NCI-H1694 treated with DMSO at 0.1 percent for 48 hours (cell line): ENCODE measurements at places on chromosomes 4 and X.

DNA sequence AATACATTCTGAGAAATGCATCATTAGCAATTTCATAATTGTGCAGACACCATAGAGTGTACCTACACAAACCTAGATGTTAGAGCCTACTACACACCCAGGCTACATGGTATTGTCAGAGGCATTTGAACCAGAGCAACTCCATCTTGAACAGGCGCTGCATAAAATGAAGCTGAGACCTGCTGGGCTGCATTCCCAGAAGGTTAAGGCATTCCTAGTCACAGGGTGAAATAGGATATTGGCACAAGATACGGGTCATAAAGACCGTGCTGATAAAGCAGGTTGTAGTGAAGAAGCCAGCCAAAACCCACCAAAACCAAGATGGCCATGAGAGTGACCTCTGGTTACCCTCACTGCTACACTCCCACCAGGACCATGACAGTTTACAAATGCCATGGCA, 116.4 kb downstream of the LARP7 start:
- DNase-seq: no peak

DNA sequence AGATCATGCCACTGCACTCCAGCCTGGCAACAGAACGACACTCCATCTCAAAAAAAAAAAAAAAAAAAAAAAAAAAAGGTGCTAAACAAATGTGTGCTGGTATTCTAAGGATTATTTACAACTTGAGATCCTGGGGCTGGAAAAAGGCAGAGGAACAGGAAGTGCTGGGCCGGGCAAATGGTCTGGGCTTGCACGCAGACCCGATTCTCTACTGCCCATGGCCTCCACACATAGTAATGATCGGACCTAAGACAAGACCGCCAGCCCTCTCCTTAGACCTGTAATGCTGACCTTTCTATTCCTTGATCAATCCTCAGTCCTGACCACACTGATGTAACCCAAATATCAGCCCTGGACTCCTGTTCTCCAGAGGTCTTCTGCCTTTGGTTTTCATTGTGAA, 67.8 kb downstream of the EFNB1 start:
- DNase-seq: no peak

DNA sequence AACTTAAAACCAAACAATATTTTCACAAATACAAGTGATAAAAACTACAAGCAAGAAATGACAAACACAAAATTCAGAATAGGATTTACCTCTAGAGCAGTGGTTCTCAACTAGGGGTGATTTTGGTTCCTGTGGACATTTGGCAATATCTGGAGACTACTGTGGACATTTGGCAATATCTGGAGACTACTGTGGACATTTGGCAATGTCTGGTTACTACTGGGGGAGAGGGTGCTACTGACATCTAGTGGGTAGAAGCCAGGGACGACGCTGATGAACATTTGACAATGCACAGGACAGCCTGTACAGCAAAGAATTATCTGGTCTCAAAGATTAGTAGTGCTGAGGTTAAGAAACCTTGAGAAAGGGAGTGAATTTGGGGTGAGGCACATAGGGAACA, 169.8 kb downstream of the CLCN4 start:
- DNase-seq: no peak

- no peak for DNase-seq
Observed at GRCh38 chr4:25889589-25890503, 24.2 kb upstream of the SMIM20 start.
